ENCODE measurements at places on chromosomes 5 and 9.

DNA sequence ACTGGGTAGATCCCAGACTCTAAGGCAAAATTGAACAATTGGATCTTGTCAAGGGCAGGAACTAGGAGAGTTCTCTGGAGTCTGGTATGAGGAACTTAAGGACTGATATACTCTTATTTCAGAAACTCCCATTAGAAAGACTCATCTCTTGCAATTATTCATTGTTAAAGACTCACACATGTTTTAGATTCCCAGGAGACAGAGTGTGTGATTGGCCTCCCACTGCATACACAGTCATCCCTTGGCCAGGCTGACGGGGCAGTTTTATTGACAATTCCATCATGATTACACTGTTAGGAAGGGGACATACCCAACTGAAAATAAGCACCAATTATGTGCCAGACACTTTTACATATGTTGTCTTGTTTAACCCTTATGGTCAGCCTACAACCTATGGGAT is 347.2 kb downstream of the DMAC1 start:
- H3K36me3 ChIP-seq, result no peaks in the 10 kb centered on the region
- H3K4me3 ChIP-seq, result no peak overlapping the region
- H3K4me1 ChIP-seq, result no peaks in the 10 kb centered on the region
- H3K27ac ChIP-seq, result no peak overlapping the region
- no peaks in the 10 kb centered on the region for H3K27me3 ChIP-seq
- DNase-seq, result no peak

- H3K27ac ChIP-seq, result no peak overlapping the region
- no peak overlapping the region for H3K4me3 ChIP-seq
- no peaks in the 10 kb centered on the region for H3K4me1 ChIP-seq
- DNase-seq, result no peak
These were observed 1504.6 kb upstream of the CDH9 start for GRCh38 chr5:28542987-28543386.

DNA sequence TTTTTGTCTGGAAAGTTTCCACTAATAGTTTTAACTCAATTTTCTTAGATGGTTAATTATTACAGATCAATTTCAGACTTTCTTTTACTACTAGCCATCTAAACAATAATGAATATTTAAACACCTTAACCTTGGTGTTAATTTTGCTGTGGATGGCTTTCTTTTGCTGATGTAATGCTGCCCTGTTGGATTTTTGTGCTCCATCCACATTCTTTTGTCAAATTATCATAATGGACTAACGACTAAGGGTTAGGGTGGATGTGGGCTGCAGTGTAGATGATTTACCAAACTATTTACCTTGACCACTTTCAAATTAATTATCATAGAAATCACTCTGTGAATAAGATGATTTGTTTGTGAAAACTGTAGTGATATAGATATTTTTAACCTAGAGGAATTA is 15.6 kb upstream of the TMEM38B start:
- no peak overlapping the region for H3K4me3 ChIP-seq
- H3K36me3 ChIP-seq, result no peaks in the 10 kb centered on the region
- H3K4me1 ChIP-seq, result no peaks in the 10 kb centered on the region
- DNase-seq, result no peak
- no peaks in the 10 kb centered on the region for H3K27me3 ChIP-seq
- no peak overlapping the region for H3K27ac ChIP-seq

- no peaks in the 10 kb centered on the region for H3K36me3 ChIP-seq
- no peak overlapping the region for H3K4me3 ChIP-seq
- no peak for DNase-seq
- no peak overlapping the region for H3K27ac ChIP-seq
- H3K4me1 ChIP-seq, result no peaks in the 10 kb centered on the region
- H3K27me3 ChIP-seq, result no peaks in the 10 kb centered on the region
These were observed 48.6 kb downstream of the UBAP1 start for GRCh38 chr9:34227445-34227844.

- no peak overlapping the region for H3K4me3 ChIP-seq
- H3K27me3 ChIP-seq, result no peaks in the 10 kb centered on the region
These were observed 491.8 kb downstream of the ANXA1 start for GRCh38 chr9:73643379-73644013.

DNA sequence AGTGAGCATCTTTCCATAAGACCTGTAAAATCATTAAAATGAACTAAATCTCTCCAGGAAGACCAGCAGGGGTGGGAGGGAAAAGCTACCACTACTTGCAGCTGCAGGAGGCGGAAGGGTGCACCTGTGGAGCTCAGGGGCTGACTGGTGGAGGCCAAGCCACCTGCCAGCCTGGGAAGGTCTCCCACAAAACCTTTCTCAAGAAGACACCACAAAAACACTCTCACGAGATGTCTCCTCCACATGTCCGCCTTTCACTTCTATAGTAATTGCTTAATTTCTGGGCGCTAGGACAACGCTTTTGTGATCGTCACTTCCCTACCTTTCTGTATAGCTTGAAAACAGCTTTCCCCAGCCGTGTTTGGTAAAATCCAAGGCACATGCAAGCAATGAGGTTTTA is 114.4 kb downstream of the ROR2 start:
- peaks cover 8% of the 10 kb centered on the region for H3K4me1 ChIP-seq
- no peaks in the 10 kb centered on the region for H3K27me3 ChIP-seq
- peak; percentile 53 for DNase-seq
- no peak overlapping the region for H3K4me3 ChIP-seq
- H3K36me3 ChIP-seq, result no peaks in the 10 kb centered on the region

DNA sequence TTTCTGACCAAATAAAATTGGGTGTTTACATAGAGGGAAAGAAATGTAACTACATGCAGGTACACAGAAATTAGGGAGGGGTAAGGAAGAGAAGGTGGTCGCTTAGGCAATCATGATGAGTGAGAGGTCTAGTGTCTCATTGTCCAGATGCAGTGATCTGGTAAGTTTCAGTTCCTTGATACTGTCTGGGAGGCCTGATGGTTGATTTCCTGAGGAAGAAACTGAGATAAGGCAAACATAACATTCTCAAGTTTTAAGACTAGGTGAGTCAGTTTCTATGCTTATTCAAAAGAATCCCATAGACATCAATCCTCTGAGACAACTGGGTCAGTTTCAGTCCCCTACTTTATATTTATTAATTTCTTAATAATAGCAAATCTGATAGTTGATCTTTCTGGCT is 843.3 kb upstream of the CDH10 start:
- DNase-seq, result no peak
- no peaks in the 10 kb centered on the region for H3K4me1 ChIP-seq
- H3K4me3 ChIP-seq, result no peak overlapping the region
- no peak overlapping the region for H3K27ac ChIP-seq

- H3K27ac ChIP-seq, result no peak overlapping the region
- no peak overlapping the region for H3K4me3 ChIP-seq
- DNase-seq, result no peak
- peaks cover 100% of the 10 kb centered on the region for H3K27me3 ChIP-seq
These were observed 42.9 kb downstream of the UNC5A start for GRCh38 chr5:176853151-176853778.

DNA sequence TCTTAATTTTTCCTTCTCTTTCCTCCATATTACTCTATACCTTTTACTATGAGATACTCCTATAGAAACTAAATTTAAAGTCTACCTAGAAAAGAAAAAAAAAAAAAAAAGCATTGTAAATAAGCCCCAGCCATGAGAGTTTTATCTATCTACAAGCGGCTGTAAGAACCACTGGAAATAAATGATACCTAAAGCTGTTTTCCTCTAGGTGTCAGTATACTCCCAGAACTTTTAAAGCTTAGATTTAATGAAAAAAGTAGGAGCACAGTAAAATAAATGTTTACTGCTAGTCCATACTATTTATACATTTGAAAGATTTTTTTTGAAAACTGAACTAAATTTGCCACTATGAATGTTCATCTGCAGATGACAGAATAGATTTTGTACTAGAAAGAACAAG is 26.2 kb downstream of the TYRP1 start:
- no peak overlapping the region for H3K4me3 ChIP-seq
- H3K27ac ChIP-seq, result no peak overlapping the region
- no peaks in the 10 kb centered on the region for H3K27me3 ChIP-seq

GRCh38 chr9:93297659-93298497 is 113.9 kb downstream of the WNK2 start:
- no peak overlapping the region for H3K27ac ChIP-seq
- no peak for DNase-seq
- no peaks in the 10 kb centered on the region for H3K36me3 ChIP-seq
- no peak overlapping the region for H3K4me3 ChIP-seq

DNA sequence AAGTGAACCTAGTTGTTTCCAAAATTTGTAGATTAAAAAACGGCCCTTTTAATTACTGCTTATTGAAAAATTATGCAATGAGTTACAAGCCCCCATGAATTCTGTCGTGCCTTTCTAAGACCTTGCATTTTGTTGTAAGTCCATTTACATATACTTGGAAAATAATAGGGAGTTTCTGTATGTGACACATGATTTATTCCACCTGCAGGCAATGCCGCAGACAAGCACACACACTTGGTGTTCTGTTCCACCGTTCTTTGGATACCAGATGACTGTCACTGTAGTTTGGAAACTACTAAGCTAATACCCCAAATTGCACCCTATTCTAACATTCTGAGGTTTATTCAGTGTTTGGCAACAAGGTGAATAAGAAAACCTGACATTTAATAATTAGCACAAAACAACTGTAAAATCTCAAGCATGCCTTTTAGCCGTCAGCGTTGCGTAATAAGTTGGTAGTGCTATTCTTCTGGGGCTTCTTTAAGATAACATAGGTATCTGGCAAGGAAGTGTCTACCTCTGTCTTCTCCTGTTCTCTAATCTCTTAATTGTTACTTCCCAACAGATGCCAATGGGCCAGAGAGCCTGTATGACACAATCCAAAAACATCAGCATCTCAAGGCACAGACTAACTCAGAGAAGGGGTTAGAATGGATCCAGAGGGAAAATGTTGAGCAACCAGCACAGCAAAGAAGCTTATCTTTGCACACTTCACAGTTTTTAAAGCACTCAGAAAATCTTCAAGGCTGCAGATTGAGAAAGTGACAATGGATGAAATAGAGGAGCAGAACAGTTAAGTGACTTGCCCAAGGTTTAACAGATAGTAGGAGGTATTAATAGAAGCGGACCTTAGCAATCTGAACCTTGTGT is 48.2 kb upstream of the DPYSL3 start:
- no peak overlapping the region for H3K4me3 ChIP-seq
- no peaks in the 10 kb centered on the region for H3K27me3 ChIP-seq
- H3K27ac ChIP-seq, result no peak overlapping the region
- no peaks in the 10 kb centered on the region for H3K36me3 ChIP-seq
- DNase-seq, result no peak

DNA sequence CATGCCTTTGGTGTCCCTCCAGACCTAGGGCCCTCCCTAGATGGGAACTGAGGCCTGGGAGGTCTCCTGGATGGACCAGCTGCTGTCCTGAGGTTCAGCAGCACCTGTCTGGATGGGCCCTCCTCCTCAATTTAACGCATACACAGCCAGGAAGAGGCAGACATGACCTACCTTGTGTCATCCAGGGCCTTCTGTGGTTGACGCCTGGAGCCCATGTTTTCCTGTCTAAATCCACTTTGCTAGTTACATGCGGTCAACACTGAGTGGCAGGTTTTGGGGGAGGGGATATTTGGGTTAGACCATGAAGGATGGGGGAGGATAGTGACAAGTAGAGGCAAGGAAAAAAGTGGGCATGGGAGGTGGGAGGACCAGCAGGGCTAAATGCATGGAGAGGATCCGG is 3.1 kb upstream of the STC2 start:
- peaks cover 31% of the 10 kb centered on the region for H3K27me3 ChIP-seq
- H3K4me3 ChIP-seq, result no peak overlapping the region
- H3K4me1 ChIP-seq, result no peaks in the 10 kb centered on the region

DNA sequence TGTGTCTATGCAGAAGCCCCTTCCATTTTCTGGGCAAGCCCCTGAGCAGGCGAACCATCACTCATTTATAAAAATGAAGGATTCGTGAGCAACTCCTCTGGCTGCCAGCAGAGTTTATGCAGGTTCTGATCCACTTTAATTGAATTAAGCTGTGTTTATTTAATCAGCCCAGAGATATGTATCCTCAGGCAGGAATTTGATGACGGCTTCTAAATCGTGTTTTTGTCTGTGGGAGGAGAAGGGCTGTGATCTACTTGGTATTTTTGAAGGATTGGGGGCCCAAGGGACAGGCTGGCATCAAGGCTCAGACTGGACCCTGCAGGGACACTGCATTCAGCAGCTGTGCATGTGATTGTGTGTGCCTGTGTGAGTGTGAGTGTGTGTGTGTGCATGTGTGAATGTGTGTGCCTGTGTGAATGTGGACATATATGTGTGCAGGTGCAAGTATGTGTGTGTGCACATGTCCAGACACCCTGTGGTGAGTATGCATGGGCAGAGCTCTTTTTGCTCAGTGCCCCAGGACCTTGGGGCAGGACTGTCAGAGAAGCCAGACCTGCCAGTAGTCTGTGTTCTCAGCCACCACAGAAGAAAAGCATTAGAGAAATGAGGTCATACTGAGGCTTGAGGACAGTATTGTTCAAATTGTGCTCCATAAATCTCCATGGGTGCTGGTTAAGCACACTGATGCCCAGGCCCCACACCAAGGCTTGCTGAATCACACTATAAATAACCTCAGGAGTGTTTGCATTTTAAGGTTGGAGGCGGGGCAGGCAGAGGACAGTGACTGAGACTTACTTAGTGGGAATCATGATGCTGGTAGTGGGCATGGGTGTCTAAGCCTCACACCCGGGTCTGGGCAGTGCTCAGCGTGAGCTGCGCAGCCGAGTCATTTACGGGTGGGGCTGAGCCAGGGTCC is 164.0 kb downstream of the CARTPT start:
- H3K27ac ChIP-seq, result no peak overlapping the region
- no peaks in the 10 kb centered on the region for H3K27me3 ChIP-seq
- H3K4me1 ChIP-seq, result no peaks in the 10 kb centered on the region
- H3K4me3 ChIP-seq, result no peak overlapping the region

- H3K27ac ChIP-seq, result no peak overlapping the region
- no peak for DNase-seq
- no peaks in the 10 kb centered on the region for H3K27me3 ChIP-seq
- H3K36me3 ChIP-seq, result no peaks in the 10 kb centered on the region
- no peak overlapping the region for H3K4me3 ChIP-seq
- H3K4me1 ChIP-seq, result peaks cover 7% of the 10 kb centered on the region
These were observed 44.9 kb downstream of the USP20 start for GRCh38 chr9:129879991-129880653.

All from MM.1S (cell line).